ENCODE measurements at places on chromosomes 13 and 19. TPM values are rescaled to one million over a fixed set of nuclear protein-coding genes. Genes with fewer than 3 reads are reported as not detected.

Gene ZNF358
- 5.2 TPM for total RNA-seq

Gene C5AR2
- 0.06 TPM for total RNA-seq

Gene ADAMTS10
- 72.9 TPM for total RNA-seq

Gene CD70
- total RNA-seq: not detected

DNA sequence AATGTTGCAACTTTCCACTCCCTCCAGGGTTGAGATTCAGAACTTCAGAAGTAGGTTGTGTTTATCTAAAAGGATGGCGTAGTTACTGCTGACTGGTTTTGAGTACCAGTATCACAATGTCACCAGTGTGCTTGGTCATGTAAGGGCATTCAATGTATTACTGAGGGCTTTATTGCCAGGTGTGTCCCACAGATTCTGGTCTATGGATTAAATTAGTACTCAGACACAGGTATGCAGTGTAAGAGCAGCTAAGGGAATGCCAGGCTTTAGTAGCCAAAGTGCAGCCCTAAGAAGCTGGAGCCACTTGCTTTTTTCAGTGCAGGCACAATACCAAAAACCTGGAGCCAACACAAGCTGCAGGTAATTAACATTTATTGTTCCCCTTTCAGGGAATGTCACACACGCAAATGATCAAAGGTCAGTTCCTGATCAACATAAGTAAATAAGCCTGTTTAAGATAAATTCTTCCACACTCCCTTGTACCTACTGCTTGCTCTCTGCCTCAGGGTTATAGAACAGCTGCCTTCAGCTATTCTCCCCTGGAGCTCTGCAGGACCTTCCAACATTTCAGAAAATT, 130.1 kb upstream of the ZNF91 start:
- no peak for DNase-seq

DNA sequence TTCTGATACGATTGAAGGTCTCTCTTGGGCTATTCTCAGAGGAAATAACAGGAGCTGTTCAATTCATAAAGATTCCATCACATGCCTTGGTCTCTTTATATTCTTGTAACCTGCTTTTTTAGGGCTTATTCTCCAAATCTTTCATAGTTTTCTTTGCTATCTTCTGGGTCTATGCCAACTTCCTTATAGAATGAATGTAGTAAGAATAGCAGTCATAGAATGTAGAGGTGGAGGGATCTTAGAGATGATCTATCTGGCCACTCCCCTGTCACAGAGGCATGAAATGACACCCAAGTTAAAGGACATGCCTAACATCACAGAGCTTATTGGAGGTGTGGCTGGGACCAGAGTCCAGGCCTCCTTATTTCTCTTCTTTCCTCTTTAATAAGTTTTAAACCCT, 13.2 kb downstream of the LCP1 start:
- DNase-seq: no peak

- DNase-seq: no peak
Measured at GRCh38 chr13:94261163-94261562, 218.3 kb downstream of the DCT start.

DNA sequence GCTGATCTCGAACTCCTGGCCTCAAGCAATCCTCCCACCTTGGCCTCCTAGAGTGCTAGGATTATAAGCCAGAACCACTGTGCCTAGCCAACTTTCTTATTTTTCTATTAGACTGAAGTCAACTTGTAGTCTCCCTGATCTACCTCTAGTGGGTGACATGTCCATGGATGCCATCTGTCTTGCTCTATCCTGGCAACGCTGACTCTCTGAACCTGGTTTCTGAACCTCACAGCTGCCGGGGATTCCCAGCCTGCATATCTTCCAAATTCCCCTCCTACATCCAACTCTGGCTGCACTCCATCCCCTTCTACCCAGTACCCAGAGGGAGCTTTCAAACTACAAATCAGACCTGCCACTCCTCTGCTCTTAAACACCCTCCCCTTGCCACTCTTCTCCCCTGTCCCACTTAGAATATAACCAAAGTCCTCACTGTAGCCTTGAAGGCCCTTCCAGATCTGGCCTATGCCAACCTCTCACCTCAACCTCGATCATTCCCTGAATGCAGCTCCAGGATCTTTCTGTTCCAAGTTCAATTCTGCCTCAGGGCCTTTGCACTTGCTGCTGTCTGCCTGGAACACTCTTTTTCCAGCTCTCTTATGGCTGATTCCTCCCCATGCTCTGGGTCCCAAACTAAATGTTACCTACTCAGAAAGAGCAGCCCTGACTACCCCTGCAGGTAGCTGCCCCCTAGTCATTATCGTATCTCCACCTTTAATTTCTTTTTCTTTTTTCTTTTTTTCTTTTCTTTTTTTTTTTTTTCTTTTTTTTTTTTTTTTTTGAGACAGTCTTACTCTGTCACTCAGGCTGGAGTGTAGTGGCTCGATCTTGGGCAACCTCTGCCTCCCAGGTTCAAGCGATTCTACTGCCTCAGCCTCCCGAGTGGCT, 2.2 kb downstream of the CLIP3 start:
- DNase-seq: no peak

DNA sequence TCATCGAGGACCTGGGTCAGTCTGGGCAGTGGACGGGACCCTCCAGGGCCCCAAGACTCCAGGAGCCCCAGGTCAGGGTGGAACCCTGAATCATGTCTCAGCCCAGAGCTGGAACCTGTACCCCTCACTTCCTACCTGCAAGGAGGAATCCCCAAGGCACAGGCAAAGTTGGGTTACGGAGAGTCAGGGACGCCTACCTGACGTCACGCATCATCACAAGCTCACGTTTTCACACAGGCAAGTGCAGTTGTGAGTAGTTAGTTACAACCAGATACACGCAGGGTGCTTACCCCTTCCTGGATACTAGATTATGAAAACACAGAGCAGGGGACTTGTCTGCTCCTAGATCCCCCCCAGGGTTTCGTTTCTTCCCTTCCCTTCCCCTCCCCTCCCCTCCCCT, 1.9 kb downstream of the RETN start:
- DNase-seq: no peak

All from CD4-positive, alpha-beta T cell (primary cell).